ENCODE measurements at places on chromosomes 3 and 15. TPM values are rescaled to one million over a fixed set of nuclear protein-coding genes. Genes with fewer than 3 reads are reported as not detected.

The LRRC31 gene
- not detected for total RNA-seq

The WDR76 gene
- 10.9 TPM for total RNA-seq

The GOLGA6B gene
- not detected for total RNA-seq

The A4GNT gene
- not detected for total RNA-seq

The PYGO1 gene
- not detected for total RNA-seq

The SLC28A1 gene
- not detected for total RNA-seq

The CPNE9 gene
- 1.2 TPM for total RNA-seq

The CACNA2D3 gene
- 0.15 TPM for total RNA-seq

The CSTA gene
- not detected for total RNA-seq

The IL17RC gene
- total RNA-seq: 0.25 TPM

The KAT2B gene
- 60.3 TPM for total RNA-seq

Data from B cell (primary cell).